ENCODE measurements at places on chromosomes 6 and 20.

DNA sequence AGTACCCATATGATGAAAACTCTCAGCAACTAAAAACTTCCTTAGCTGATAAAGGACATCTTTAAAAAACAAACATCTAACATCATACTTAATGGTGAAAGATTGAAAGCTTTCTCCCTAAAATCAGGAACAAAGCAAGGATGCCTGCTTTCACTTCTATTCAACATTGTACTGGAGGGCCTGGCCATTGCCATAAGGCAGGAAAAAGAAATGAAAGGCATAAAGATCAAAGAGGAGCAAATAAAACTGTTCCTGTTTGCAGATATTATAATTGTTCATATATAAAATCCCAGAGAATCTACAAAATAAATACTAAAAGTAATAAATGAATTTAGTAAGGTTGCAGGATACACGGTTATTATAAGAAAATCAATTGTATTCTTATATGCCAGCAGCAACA, 124.6 kb upstream of the ARMC2 start:
- no peak for DNase-seq

DNA sequence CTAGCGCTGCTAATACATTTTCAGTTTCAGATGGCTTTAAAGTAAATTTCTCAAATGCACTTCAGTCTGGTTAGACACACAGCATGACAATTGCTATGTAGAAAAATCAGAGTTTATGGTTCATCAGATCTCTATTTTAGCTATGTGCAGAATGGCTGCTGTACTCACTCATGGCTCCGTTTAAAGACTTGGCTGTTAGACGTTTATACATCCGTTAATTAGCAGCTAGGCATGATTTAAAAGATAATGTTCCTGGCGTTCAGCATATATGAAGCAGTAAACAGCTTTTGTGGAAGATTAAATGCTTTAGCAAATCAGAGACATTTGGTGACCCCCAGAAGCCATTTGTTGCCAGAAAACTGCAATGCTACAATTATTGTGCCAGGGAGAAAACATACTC, 350.0 kb upstream of the MANEA start:
- DNase-seq = no peak

- DNase-seq = no peak
These were observed 21.6 kb downstream of the SASH1 start for GRCh38 chr6:148364056-148364824.

DNA sequence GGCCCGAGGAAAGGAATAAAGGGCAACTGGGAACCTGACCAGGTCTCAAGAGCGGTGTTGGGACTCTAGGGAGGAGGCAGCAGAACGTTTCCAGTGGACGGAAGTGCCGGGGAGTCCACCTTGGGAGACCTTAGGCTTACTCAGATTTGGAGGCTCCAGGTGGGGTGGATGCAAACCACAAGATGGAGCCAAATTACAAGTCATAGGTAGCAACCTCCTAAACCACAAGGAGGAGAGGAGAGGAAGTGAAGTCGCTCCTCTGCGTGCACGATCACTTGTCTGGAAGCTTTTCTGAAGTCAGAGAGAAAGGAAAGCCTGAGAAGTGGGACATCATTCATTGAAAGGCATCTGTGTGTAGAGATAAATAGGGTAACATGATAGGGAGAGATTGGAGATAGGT, 9.3 kb downstream of the HLA-DOA start:
- DNase-seq = no peak

DNA sequence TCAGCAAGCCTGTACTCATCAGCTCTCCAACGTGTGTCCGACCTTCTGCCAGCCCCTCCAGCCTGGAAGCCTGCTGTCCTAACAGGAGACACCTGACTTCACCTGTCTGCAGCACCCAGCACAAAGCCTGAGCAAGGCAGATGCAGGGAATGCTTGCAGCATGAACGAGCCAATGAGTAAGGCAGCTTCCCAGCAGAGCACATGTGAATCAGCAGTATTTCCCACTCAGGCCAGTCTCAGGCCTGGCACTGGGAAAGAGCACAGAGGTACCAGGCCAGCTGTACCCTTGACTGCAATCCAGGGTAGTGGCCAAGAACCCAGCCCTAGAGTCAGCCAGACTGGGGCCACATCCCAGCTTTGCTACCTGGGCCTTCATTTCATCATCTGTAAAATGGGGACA, 120.8 kb downstream of the MAFB start:
- no peak for DNase-seq

GRCh38 chr20:43748274-43748673, 21.5 kb upstream of the GTSF1L start:
- DNase-seq = no peak

All from hematopoietic multipotent progenitor cell treated with erythropoietin and hydrocortisone succinate and interleukin-3 and kit ligand, for 15 days (in vitro differentiated cells).